ENCODE measurements at places on chromosomes 7 and 10.

DNA sequence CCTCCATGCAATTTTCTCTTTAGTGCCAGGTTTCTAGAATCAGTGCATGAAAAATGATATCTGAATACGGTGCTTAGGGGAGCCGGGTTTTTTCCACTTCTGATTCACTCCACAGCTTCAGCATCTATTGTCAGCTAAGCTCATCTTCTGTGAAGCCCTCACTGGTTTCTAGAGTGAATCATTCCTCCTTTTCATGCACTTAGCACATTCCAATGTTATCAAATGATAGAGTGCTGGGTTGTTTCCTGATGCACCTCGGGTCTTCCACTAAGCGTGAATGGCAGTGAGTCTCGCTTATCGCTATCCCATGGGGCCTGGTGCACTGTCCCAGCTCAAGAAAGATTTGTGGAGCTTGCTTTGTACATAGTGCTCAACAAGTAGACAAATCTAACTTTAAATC is 170.9 kb upstream of the RHEB start:
- DNase-seq, result no peak

DNA sequence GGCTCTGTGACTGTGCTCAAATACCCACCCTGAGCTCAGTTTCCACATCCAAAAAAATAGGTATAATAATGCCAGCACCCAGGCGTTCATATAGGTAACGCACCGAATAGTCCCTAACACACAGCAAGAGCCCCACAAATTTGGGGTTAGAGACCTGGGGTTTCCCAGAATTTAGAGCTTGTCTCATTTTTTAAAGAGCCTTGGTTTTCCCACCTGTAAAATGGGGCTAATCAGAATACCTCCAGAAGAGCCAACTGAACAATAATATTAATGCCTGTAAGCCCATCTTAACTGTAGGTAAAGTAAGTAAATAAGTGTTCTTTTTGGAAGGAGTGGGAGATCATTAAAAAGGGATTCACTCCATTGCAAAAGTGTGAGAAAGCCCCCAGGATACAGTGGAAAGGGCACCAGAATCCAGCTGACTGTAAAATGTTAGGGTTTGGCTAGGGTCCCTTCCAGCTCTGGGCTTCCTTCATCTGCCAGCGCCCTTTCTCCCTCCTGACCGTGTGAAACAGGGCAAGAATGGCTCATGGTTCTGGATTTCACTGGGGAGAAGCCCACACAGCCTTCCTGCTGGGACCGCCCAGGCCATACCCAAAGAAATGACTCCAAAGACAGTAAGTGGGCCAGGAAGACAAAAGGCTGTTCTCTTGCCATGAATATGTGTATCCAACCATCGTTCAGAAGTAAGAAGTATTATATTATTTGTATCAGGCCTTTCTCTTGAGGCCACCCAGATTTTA is 2.1 kb downstream of the MTURN start:
- no peak for DNase-seq

DNA sequence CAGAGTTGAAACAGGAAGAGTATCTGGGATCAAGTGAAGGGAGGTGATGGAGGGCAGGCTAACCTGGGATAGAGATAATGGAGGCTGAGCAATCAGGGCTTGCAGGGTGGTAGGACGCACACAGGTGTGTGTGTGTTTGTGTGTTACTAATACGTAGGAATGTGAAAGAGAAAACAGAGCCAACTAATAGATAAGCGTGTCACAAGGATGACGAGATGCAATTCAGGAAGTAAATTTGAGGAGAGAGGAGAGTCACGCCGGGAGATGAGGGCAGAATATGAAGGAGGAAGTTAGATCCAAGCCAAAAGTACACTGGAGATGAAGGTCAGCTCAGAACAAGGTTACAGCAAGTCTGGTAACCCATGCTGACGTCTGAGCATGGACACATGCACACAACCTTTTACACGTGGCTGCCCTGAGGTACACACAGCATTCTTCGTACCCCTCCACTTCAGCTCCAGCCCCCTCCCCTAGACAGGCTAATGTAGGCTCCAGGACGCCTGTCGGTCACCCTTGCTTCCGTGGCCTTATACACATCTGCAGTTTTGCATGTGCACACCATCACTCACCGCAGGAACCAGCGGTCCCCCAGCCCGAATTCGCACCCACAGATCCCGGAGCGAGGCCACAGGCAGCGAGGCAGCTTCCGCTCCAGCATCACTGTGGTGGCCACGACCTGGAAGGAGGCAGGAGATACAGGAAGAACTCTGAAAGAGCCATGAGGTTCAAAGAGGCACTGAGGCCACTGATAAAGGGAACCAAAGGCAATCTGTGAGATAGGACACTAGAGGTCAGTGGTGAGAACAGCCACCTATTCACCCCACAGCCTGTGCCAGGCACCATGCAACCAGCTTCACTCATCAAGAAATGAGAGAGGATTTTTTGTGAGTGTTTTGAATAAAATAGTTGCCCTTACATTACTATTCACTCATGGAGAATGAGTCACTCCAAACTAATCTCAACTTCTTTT is 23.7 kb upstream of the TRPV6 start:
- DNase-seq, result no peak

- no peak for DNase-seq
Observed at GRCh38 chr10:51468424-51468823, 231.0 kb downstream of the CSTF2T start.

DNA sequence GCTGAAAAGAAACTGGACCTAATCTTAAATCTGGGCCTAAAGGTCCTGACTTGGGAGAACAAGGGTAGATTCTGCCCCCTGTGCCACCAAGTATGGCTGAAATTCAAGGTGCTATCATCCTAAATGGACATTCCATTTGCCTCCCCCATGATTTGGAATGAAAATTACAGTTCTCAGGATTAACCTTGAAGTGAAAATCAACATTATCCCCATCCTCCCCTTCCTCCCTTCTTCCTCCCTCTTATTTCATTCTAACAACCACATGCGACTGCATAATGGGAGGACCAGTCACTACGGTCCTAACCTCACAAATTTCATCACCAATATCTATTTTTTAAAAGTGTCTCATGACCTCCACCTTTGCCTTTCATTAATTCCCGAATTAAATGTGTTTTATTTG is 62.1 kb downstream of the SEMA3C start:
- DNase-seq, result no peak

DNA sequence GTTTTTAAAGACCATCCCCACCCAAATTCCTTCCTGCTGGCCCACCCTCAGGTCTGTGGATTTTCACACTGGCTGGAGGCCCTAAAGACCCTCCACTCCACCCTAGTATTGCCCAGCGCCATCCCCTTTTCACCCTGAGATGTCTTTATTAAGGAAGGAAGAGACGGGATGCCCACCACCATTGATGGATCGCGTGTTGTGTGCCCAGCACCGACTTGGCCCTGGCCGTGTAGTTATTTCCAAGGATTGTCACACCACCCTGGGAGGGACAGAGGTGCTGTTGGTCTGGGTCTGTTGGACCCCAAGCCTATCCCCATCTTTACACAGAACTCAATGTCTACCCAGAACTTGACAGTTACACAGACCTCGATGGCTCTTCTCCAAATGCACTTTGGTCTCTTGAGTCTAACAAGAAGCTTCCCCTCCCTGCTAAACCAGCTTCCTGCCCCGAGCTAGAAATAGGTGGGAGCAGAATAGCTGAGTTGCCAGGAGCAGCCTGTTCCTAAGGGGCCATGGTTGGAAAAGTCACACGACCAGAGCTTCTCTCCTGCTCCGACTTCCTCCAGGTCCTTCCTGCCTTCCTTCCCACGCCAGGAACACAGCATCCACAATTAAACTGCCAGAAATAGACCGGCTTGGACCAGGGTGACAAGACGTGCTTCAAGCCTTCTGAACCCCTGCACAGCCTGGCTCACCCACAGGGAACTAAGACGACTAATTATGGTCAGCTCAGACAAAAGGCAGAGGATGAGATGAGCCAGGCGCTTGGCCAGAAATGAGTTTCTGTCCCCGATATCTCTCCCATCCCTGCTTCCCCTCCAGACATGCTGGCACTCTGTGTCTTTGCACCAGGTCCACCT is 139.5 kb upstream of the CHST15 start:
- DNase-seq, result no peak

GRCh38 chr10:131169146-131169545 is 142.4 kb downstream of the TCERG1L start:
- DNase-seq, result no peak

GRCh38 chr7:68235937-68236336 is 1239.3 kb downstream of the TYW1 start:
- no peak for DNase-seq

DNA sequence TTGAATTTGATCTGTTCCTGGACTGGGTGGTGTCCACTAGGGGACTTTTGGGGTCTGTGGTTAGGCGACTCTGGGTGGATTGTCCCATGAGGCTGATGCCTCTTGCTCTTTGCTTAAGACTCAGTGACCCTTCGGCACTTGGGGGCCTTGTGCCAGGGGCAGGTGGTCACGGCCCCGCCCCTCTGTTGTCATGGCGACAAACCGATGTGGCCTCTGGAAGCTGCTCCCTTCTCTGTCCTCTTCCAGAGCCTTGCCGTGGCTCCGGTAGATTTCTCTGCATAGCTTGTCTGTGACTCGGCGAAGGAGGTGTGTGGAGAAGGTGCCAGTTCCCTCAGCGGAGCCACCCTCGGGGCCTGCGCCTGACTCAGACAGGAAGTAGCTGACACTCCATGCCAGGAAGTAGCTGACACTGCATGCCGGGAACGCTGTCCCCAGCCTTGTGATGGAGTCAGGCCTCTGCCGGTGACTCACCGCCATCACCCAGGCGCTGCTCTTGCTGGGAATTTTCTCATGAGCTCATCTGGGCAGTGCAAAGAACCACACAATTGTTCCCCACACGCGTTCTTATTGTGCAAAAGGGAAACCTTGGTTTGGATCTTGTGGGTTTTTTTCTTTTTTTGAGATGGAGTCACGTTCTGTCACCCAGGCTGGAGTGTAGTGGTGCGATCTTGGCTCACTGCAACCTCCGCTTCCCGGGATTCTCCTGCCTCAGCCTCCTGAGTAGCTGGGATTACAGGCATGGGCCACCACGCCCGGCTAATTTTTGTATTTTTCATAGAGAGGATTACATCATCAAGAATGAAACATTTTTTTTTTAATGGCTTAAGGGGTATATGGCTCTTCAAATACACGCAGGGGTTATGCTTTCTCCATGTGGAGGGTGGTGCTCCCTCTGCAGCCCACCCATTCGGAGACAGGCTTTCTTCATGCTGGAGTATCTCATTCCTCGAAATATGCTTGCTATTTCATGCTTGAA is 72.6 kb downstream of the PFKFB3 start:
- peak; percentile 96 for DNase-seq

GRCh38 chr7:14836006-14836405 is 66.5 kb downstream of the DGKB start:
- DNase-seq, result no peak

DNA sequence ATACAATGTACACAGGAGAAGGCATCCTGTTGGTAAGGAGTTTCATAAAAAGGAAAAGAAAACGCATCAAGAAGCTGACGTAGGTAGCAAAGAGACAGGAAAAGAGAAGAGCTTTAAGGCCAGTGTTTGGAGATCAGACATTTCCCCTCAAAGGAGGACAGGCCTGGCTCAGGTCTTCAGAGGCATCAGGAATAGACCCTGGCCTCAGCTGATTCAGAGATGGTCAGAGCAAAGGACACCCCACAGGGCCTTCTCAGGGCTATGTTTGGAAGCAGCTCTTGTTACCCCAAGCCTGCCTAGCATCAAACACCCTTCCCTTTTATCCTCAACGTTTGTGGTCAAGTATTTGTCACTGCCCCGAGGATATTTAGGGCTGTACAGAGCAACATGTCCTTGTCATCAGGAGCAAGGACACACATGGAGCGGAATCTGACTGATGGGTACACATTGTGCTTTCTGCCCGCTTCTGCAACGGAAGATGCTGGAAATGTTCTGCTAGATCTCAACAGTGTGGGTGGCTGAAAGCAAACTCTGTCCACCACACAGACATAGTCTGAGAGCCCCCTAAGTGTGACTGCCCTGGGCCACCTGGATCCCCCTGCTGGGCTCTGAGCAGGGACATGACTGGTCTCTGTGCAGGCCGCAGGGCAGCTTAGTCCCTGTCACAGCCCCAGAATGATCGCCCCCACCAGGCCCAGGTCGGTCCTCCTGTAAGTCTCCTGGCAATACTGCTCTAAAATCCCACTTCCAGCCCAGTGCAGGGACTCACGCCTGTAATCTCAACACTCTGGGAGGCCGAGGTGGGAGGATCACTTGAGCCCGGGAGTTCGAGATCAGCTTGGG is 1.0 kb upstream of the ZDHHC4 start:
- DNase-seq, result no peak

- no peak for DNase-seq
Observed at GRCh38 chr7:120725376-120726039, 132.4 kb downstream of the TSPAN12 start.

GRCh38 chr7:123455965-123456470 is 78.4 kb downstream of the IQUB start:
- no peak for DNase-seq

- no peak for DNase-seq
Observed at GRCh38 chr7:18401757-18402156, 93.8 kb upstream of the HDAC9 start.

GRCh38 chr7:112189691-112190090 is 16.5 kb downstream of the DOCK4 start:
- DNase-seq, result no peak

DNA sequence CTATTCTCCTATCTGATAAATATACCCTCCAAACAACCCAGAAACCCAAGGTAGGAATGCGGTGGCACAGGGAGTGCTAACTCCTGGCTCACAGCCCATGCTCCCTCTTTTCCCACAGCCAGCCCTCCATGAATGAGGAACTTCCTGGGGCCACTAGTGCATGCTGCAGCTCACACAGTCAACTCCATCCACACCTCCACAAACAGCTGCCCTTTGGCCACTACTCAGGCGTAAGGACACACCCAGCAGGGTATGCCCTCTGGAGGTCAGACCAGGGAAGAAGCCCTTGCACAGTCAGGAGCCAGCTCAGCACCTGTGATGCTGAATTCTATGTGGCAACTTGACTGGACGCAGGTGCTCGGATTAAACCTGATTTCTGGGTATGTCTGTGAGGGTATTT is 85.2 kb upstream of the PIK3CG start:
- no peak for DNase-seq

DNA sequence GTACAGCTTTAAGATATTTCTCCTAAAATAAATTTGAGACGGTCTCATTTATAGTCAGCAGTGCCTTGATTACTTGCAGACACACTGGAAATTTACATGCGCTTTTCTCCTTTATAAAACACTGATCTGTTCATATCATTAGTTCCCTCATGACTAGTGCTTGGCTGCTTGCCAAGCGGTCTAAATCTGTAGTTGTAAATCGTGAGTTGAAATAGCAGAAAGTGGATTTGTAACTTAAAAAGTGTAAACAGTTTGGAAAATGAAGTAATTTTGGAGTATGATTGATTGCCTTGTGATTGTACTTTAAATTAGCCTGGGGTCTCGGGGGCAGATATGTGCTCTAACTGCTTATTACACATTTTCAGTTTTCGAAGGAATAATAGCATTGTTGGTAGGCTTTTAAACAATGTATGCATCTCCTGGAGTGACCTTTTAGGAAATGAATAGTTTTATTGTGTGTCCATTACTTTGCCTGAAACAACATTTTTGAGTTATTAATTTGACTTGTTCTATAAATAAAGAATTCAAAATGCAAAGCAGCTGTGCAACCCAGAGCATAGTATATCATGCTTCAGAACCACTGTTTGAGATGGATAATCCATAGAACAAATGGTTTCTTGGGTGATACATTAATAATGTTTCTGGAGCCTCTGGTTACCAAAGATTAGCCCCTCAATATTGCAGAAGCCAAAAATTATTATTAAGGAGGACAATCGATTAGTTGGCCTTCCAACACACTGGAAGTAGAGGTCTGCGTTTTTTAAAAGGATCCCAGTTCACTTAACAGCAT is 73.3 kb downstream of the ARID5B start:
- no peak for DNase-seq
